Body of pancreas (tissue), 4 donors: ENCODE measurements at places on chromosomes 13 and 19.
A peak's percentile ranks its signal among the peaks of the same experiment; 100 is the strongest.

DNA sequence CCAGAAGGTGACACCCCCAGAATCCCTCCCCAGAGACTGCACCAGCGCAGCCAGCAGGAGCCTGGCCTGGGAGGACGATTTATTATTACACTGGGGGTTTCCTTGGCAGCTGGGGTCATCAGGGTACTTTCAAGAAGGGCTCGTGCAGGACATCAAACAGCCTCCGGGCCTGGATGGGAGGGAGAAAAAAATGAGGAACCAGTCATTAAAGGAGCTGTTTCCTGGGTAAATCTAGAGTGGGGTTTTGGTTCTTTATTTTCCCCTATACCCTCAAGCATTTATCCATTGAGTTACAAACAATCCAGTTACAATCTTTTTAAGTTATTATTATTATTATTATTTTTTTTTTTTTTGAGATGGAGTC, 3.1 kb downstream of the POLR1G start:
- DNase-seq = no peak

DNA sequence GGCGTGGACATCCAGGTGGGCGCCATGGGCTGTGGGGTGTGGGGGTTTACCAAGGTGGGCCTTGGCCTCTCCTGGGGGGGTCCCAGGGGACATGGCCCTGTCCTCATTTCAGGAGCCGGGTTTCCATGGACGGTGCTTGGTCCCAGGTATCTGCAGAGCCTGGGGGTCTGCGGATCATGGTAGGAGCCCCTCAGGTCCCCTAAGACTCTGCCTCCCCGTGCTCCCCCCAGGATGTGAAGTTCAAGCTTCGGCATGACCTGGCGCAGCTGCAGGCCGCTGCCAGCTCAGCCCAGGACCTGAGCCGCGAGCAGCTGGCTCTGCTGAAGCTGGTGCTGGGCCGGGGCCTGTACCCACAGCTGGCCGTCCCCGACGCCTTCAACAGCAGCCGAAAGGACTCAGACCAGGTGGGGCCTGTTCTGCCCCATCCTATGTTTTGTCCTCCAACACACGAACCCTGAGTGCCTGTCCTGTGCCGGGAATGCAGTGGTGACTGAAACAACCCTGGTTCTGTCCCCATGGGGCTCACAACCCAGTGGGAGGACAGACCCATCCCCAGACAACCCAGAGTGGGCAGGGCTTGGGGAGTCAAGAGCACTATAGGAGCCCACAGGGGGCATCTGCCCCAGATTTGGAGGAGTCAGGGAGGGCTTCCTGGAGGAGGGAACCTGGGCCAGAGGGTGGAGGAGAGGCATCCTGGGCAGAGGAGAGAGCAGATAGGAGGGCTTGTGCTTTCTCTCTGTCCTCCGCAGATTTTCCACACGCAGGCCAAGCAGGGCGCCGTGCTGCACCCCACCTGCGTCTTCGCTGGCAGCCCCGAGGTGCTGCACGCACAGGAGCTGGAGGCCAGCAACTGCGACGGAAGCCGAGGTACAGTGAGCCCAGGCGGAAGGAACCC, 26.8 kb downstream of the DHX34 start:
- DNase-seq = no peak

- DNase-seq = no peak
Observed at GRCh38 chr19:17086120-17086519, 10.5 kb downstream of the MYO9B start.

DNA sequence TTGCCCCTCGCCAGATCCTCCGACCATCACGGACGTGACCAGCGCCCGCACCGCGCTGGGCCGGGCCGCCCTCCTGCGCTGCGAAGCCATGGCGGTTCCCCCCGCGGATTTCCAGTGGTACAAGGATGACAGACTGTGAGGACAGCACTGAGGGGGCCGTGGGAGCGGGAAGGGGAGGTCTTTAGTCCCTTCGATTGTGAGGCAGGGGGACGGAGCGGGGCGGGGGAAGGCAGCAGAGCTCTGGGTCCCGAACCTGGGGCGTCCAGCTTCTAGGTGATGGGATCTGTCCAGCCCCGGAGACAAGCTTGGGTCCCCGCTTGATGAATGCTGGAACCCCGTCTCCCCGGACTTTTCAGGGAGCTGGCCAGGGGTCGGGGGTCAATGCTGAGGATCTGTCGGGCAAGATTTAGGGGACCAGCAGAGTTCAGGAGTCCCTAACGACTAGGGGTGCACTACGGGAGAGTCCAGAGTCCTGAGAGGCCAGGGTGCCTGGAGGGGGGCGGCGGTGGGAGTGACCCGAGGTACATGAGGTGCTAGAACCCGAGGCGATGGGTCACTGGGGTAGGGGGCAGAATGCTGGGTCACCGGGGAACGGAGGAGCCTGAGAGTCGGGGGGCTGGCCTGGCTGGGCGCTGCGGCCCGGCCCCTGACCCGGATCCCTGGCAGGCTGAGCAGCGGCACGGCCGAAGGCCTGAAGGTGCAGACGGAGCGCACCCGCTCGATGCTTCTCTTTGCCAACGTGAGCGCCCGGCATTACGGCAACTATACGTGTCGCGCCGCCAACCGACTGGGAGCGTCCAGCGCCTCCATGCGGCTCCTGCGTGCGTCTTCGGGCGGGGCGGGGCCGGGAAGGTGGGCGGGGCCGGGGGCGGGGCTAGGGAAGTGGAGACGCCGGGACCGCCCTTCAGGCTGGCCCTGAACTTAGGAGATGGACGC, 14.6 kb downstream of the VSIG10L start:
- peak; percentile 40 for DNase-seq

GRCh38 chr13:60970736-60971135, 444.9 kb downstream of the PCDH20 start:
- no peak for DNase-seq

DNA sequence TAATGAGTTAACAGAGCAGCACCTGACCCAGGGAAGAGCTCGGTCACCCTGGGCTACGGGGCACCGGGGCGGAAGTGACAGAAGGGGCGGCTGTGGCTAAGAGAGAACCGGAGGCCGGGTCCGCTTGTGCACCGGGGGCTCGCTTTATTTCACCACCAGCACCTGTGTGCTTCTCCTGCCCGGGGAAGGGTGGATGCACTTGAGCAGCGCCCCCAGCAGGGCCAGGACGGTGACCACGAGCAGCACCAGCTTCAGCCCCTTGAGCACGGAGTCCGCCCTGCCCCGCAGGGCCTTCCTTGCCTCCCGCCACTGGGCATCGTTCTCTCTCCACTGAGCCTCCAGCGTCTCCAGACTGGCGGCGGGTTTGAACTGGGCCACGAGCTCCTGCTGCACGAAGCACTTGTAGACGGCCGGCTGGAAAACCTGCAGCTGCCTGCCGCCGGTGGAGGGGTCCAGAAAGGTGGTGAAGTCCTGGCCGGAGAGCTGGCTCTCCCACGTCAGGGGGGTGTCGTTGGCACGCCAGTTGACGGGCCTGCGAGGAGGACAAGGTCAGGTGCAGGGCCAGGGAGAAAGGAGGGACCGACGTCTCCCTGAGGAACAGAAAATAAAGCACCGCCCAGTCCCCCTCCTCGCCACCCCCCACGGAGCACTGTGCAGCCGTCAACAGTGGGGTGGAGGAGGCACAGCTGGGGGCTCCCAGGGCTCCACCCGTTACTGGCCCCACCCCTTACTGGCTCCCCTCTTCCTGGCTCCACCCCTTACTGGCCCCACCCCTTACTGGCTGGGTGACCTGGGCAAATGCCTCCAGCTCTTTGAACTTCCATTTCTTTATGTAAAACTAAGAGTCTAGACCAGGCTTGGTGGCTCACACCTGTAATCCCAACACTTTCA, 3.6 kb downstream of the FAM187B start:
- DNase-seq = peak; percentile 66

DNA sequence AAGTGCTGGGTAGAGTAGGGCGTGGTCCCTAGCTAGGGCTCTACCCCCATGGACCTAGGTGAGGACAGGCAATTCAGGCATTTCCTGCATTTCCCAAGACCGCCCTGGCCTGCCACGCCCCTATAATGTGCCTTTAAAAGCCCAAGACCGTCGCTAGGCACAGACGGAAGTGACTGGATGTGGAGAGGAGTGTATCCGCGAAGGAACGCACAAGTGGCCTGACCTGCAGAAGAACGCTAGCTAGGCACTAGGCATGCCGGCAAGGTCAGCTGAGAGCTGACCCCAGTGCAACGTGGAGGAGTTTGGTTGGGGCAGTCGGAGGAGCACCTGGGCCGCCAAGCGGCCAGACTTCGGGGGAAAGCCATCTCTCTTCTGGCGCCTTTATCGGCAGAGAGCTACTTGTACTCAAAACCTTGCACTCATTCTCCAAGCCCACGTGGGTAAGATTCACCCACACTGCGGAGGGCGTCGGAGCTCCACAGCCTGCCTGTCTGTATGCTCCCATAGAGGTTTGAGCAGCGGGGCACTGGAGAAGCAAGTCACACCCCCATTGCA, 370.0 kb downstream of the FGF9 start:
- peak; percentile 50 for DNase-seq

GRCh38 chr19:55246462-55247451, 12.1 kb downstream of the PPP6R1 start:
- DNase-seq = no peak

DNA sequence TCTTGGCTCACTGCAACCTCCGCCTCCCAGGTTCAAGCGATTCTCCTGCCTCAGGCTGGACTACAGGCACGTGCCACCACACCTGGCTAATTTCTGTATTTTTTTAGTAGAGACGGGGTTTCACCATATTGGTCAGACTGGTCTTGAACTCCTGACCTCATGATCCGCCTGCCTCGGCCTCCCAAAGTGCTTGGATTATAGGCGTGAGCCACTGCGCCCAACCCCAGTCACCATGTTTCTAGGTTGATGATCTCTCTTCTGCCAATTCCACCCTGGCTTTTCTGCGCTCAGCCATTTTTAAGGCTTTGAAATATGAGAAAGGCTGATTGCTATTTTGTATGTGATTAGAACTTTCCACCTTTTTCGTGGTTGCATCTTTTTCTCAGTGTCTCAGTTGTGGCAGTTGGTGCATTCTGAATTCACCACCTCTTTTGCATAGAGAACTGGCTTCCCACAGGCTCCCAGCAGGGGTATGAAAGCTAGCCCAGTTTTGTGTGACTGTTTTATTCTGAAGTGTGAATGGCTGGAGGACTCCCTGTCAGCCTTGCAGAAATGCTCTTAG, 15.5 kb downstream of the CEACAM1 start:
- no peak for DNase-seq

- DNase-seq = no peak
Observed at GRCh38 chr13:110331362-110331761, 24.3 kb downstream of the COL4A2 start.

GRCh38 chr13:44142941-44143665, 230.5 kb upstream of the SERP2 start:
- no peak for DNase-seq

- no peak for DNase-seq
Observed at GRCh38 chr13:45063261-45063860, 56.9 kb upstream of the GTF2F2 start.

- DNase-seq = no peak
Observed at GRCh38 chr13:41352935-41353840, 42.1 kb downstream of the NAA16 start.

DNA sequence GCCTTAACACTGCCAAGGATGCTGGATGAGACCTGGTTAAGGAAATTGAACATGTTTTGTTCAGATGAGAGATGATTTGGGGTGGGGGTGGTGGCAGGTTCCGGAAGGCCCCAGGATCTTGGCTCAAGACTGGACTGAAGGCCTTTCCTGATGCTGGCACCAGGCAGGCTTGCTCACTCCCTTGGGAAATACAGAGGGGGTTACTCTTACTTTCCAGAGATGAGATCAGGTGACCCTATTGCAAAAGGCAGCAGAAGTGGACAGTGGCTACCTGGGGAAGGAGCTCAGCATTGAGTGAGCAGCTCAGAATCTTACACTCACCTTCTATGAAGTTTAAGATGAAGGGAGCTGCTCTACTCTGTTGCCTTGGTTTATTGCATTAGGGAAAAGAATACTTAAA, 10.8 kb downstream of the GATAD2A start:
- DNase-seq = no peak

DNA sequence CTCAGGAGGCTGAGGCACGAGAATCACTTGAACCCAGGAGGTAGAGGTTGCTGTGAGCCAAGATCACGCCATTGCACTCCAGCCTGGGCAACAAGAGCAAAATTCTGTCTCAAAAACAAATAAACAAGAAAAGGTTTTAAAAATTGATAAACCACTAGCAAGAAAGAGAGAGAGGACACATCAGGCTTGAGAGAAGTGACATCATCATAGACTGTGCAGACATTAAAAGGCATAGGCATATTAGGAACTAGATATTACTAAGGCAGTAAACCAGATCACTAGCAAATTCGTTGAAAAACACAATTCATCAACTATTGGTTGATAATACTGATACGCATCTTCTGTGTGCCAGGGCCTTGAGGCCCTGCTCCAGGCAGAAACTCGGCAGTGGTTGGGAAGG, 7.7 kb downstream of the A1BG start:
- no peak for DNase-seq

DNA sequence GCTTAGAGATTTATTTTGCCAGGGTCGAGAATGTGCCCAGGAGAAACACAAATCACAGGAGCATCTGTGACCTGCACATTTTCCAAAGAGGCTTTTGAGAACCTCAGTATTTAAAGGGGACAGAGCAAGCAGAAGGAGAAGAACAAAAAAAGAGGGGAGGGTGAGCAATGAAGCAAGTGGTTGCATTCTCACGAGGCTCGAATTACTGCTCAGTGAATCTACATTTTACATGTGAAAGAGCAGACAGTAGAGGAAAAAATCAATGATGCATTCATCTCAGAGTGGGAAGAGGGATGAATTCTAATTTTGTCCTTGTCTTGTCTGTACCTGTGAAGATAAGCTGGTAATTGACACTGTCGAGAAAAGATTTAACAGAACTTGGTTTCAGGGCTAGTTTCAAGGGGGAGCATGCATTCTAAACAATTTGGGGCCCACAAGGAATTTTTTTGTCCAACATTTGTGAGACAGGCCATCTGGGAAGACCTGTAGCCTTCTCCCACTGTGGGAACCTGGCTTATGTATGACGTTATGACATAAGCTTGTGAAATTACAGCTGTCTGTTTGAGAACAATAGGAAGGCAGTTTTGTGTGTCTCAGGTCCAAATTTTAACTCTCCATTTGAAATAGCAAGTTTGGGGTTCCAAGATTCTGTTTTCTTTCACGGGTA, 855.1 kb downstream of the SLITRK5 start:
- no peak for DNase-seq

GRCh38 chr13:27236478-27236877, 14.9 kb upstream of the RPL21 start:
- no peak for DNase-seq

DNA sequence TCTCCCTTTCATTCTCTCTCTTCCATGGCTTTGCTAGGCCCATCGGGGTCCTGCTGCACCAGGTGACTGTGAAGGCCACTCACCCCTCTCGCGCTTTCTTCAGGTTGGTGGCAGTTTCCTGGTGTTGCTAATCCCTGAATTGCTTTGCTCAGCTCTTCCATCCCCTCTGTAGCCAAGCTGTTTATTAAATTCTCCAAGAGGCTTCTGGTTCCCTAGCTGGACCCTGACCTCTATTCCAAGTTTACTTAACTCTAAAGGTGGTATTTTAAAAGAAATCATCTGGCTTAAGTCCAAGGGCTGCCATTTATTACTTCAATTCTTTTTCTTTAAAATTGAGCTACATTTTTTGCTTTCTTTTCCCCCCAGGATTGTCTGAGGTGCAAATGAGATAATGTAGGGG, 32.7 kb upstream of the MICU2 start:
- DNase-seq = no peak

GRCh38 chr19:35013041-35013819, 13.1 kb downstream of the GRAMD1A start:
- peak; percentile 78 for DNase-seq

GRCh38 chr19:5205381-5205780, 135.2 kb downstream of the PTPRS start:
- DNase-seq = no peak
